NCI-H1092 treated with DMSO at 0.1 percent for 48 hours (cell line): ENCODE measurements at places on chromosomes 3 and 15.

GRCh38 chr15:75455424-75455981 is 4.0 kb upstream of the SIN3A start:
- peak; percentile 51 for DNase-seq

DNA sequence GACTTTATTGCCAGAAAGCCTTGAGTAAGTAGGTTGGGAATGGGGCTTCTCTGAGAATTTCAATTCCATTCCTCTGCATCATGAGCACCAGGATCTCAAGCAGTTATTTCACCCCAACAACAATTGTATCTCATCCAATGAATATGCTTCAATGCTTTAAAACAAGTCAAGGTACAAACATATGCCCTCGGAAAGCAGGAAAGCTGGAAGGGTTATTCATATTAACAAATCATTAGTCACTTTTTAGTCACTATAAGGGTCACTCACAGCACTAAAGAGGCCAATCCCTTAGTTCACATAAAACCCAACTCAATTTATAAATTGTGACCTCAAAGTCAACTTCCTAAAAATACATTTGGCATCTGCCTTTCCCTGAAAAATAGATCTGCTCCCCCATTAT is 16.2 kb downstream of the MB21D2 start:
- DNase-seq, result no peak

- no peak for DNase-seq
These were observed 40.7 kb downstream of the SLC49A4 start for GRCh38 chr3:122835590-122835989.

GRCh38 chr15:43274136-43274535 is 7.4 kb upstream of the TGM5 start:
- DNase-seq, result no peak

DNA sequence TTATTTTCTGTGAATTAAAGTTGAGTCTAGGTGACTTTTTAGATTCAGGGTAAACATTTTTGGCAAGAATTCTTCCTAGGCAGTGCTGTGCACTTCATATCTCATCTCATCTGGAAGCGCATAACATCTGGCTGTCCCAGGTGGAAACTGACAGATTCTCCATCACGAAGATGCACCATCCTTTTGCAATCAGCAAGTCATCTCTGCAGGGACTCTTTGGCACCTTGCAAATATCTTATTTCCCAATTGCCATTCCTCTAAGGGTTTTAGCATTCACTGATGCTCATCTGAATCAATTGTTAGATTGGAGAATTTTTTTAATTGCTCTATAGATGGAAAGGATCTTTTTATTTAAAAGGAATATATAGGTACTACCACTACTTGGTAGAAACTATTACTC is 282.7 kb upstream of the ATP10A start:
- DNase-seq, result no peak

DNA sequence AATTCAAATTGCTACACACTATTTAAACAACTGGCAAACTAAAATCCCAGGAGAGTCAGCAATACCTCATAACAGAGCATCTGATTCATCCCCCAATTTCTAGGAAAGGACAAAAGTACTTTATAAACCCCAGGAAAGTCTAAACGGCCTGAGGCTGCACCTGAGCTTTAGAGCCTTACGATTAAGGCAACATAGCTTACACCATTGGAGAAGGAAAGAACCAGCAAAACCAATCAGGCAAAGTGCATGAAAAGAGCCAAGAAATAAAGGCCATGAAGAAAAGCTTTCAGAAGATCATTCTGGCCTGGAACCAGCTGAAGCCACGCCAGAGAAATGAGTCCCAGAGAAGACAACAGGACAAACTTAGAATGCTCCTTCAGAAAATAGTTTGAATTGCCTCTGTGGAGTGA is 48.1 kb downstream of the PTPN9 start:
- no peak for DNase-seq

DNA sequence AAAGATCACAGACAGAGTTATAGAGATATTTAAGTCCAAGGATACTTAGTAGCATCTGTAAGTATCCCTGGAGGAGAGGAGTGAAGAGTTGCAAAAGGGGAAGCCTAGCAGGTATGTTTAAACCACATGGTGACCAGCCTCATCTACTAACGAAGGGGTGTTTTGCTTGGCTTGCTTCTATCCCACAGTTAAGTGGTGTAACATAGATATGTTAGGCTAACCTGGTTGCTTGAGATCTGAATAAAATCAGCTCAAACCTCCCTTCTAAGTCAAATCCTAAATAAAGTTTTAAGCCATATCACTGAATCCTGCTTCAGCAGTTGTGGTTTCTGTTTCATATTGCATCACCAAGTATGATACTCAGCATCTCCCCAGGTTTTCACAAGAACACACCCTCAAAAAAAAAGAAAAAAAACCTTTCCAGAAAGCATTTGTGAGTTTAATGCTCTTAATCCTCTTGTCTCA is 880.2 kb downstream of the ROBO1 start:
- DNase-seq, result no peak

DNA sequence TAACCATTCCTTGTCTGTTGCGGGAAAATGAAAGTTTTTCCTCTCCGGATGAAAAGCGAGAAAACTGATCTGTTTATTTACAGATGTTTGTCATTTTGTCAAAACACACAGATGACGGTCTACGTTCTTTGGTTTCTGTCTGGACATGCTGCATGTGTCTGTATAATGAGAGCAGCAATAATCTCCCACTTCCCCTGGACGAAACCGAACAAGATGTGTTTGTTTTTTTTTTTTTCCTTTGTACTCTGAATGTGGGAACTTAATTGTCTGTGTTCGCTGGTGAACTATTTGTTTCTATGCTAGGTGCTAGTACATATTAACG is 33.6 kb downstream of the PTPRG start:
- no peak for DNase-seq

- DNase-seq, result peak; percentile 14
These were observed 29.2 kb downstream of the EPHB3 start for GRCh38 chr3:184590795-184591194.

DNA sequence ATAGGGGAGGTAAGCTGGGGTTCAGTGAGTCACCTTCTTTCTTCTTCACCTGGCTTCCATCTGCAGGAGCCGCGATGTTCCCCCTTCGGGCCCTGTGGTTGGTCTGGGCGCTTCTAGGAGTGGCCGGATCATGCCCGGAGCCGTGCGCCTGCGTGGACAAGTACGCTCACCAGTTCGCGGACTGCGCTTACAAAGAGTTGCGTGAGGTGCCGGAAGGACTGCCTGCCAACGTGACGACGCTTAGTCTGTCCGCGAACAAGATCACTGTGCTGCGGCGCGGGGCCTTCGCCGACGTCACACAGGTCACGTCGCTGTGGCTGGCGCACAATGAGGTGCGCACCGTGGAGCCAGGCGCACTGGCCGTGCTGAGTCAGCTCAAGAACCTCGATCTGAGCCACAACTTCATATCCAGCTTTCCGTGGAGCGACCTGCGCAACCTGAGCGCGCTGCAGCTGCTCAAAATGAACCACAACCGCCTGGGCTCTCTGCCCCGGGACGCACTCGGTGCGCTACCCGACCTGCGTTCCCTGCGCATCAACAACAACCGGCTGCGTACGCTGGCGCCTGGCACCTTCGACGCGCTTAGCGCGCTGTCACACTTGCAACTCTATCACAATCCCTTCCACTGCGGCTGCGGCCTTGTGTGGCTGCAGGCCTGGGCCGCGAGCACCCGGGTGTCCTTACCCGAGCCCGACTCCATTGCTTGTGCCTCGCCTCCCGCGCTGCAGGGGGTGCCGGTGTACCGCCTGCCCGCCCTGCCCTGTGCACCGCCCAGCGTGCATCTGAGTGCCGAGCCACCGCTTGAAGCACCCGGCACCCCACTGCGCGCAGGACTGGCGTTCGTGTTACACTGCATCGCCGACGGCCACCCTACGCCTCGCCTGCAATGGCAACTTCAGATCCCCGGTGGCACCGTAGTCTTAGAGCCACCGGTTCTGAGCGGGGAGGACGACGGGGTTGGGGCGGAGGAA is 2.6 kb downstream of the ISLR2 start:
- DNase-seq, result no peak

DNA sequence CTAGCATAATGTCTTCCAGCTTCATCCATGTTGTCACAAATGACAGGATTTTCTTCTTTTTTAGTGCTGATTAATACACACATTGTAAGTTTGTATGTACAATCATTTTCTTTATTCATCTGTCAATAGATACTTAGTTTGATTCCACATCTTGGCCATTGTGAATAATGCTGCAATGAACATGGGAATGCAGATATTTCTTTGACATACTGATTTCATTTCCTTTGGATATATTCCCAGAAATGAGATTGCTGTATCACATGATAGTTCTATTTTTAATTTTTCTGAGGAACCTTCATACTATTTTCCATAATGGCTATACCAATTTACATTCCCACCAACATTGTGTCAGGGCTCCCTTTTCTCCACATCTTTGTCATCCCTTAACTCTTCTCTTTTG is 117.9 kb downstream of the MEIS2 start:
- DNase-seq, result no peak
